Renal cortical epithelial cell (primary cell): ENCODE measurements at places on chromosomes 3 and 15.

DNA sequence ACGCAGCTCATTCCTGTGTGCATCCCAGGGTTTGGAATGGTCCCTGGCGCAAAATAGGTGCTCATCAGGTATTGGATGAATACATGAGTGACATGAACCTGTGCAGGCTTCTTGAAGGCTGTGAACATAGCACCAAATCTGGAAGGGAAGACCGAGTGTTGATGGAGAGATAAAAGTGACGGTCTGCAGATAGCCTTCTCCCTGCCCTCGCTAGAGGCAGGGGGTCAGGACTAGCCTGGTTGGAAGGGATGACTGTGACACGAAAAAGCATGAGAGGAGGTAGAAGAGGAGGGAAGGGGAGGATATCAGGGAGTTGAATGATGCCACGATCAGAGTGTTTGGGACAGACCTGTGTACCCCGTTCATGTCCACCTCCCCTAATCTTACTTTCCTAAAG is 267.1 kb downstream of the XXYLT1 start:
- no peak for DNase-seq

- DNase-seq, result peak; percentile 39
Measured at GRCh38 chr3:110799271-110799670, 272.3 kb upstream of the NECTIN3 start.

- DNase-seq, result no peak
Measured at GRCh38 chr15:101696829-101697228, 27.4 kb downstream of the TARS3 start.

GRCh38 chr3:152769523-152769922 is 65.4 kb upstream of the P2RY1 start:
- peak; percentile 18 for DNase-seq

GRCh38 chr3:8845641-8846040 is 76.2 kb upstream of the OXTR start:
- peak; percentile 61 for DNase-seq

DNA sequence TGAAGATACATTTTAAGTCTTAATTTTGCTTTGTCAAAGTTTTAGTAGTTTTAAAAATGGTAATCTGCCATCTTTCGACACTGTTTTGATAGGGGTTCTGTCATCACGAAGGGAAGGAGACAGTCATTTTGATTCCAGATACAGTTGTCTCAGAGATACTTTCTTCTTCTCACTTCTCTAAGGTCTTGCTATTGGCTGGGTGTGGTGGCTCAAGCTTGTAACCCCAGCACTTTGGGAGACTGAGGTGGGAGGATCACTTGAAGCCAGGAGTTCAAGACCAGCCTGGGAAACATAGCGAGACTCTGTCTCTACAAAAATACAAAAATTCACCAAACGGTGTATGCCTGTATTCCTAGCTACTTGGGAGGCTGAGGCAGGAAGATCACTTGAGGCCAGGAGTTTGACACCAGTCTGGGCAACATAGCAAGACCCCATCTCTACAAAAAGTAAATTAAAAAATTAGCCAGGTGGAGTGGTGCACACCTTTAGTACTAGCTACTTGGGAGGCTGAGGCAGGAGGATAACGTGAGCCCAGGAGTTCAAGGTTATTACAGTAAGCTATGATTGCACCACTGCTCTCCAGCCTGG is 3.3 kb downstream of the RAB8B start:
- DNase-seq, result no peak

DNA sequence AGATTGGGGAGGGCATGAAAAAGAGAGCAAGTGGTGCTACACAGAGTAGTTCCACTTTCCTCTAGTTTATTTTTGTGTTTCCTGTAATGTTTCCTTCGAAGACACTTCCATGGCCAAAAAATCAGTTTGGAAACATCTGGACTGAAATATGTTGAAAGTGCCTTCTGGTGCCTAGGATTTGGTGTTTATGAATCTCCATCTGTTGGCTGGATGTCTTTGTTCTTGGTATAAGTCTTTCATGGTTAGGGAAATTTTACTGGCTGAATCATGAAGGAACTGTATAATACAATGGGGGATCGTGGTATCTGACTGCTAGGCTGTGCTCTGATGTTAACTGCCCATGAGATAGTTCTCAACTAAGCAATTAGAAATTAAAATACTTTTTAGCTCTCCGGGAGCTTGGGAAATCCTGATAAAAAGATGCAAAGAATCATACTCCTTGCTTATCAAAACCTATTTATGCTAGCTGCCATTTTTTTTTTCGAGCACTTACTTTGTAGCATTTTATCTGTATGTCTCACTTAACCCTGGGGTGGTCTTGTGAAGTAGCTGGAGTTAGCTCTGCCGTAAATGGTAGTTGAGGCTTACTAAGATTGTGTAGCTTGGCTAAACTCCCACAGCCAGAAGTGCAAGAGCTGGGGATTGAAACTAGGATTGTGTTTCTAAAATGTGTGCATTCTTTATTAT is 21.9 kb downstream of the AKAP13 start:
- DNase-seq, result no peak

DNA sequence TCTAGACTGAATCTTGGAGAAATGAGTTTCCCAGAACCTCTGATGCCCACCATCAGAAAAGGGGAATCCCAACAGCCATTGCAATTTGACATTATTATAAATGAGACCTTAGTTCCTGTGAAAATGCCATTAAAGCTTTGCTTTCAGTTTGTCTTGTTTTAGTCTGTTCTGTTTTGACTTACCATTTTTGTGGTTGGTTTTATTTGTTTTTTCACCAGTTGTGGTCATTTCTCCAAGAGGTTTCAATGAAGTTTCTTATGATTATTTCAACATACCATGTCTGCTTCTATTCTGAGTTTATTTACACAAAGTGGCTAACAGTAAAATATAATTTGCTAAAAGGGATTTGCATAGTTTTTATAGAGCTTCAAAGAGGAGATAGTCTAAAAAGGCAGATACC is 175.0 kb upstream of the MCTP2 start:
- no peak for DNase-seq

- DNase-seq, result peak; percentile 84
Measured at GRCh38 chr3:58336135-58336882, 3.6 kb downstream of the PXK start.

- DNase-seq, result no peak
Measured at GRCh38 chr3:187802928-187803259, 57.6 kb upstream of the BCL6 start.

DNA sequence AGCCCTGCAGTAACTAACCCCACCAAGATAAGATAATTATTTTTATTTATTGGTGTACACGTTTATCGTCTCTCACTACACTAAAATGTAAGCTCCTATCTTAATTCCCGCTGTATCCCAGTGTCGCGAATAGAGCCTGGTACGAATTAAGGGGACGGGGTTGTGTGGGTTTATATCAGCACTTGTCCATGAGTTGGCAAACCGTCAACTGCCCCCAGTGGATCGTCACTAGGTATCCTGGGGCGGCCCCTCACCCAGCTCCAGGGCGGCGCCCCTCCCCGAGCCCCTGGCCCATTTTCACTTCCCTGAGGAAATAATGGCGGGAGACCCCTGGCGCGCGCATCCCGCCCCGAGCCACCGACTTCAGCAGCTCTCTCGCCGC is 465 bp downstream of the RUVBL1 start:
- DNase-seq, result no peak

DNA sequence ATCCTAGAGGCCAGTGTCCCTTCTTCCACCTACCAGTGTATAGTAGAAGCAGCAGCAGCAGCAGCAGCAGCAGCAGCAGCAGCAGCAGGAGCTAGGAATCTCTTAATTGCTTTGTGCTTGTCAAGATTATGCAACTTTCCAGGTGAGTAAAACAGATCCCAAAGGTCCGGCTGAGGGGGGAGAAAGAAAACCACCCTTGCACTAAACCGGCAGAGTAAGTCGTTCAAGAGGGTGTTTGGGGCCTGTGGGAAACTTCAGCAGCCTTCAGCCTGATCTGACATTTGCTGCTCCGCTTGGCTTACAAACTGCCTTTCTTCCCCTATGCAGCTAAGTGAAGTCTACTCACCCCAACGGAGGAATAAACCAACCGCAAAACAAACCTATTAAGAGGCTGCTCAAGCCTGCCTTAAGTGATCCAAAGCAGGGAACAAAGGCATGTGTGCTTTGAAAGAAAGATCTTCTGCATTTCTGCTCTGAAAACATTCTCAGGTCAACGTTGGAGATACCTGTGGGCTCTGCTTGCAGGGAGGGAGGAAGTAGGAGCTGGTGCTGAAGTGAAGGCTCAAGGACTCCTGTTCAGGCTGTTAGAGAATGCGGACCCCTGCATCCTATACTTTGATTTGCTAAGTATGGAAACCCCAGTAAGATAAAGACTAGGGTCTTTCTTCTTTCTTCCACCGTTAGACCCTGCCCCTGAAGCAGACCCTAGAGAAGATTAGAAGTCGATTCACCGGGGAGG is 35.7 kb upstream of the DLG1 start:
- DNase-seq, result peak; percentile 79

DNA sequence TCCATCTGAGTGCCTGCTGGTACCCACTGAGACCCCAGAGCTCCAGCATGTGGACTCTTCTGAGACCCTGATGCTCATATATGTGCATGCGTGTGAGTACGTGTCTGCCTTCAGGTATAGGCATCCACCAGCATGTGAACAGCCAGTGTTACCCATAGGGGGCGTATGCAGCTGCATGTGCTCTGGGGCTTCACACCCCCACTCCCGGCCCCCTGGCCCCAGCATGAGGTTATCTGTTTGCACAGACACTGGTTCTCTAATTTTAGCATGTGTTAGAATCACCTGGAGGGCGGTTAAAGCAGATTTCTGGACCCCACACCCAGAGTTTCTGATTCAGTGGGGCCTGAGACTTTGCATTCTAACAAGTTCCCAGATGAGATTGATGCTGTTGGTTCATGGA is 824 bp upstream of the CILP start:
- no peak for DNase-seq

GRCh38 chr15:93072011-93072410 is 17.0 kb downstream of the RGMA start:
- no peak for DNase-seq

DNA sequence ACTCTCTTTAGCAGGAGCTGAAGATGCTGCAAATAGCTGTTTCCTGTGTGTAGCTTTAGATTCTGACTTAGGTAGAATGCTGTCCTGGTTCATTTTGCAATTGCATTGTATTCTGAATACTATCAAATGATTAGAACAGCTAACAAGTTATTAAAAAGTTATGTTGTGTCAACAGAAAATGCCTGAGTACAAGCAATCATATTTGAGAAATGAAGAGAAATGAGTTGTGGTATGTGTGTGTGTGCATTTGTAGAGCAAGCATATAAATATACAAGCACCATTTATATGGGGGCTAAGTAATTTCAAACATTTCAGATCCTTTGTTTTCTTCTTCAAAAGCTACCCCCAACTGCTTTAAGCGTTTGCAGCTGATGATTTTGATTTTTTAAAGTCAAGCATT is 7.8 kb downstream of the ZIC1 start:
- no peak for DNase-seq

DNA sequence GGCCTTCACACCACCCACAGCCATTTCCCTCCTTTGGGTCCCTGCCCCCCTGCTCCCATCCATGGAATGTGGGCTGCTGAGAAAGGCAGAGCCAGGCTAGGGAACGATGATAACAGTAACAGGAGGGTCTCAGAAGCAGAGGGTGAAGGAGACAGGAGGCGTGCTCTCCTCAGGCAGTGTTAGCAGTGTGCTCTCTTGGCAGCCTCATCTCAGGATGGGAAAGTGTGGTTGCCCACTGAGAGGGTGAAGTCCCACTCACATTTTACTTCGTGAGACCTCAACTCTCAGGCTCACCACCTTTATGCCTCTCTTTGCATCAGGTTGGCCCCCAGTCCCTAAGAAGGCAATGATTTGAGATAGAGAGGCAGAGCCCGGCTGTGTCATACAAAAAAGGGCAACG is 24.5 kb downstream of the TIGIT start:
- DNase-seq, result no peak

GRCh38 chr3:12303993-12304392 is 15.1 kb downstream of the PPARG start:
- no peak for DNase-seq

DNA sequence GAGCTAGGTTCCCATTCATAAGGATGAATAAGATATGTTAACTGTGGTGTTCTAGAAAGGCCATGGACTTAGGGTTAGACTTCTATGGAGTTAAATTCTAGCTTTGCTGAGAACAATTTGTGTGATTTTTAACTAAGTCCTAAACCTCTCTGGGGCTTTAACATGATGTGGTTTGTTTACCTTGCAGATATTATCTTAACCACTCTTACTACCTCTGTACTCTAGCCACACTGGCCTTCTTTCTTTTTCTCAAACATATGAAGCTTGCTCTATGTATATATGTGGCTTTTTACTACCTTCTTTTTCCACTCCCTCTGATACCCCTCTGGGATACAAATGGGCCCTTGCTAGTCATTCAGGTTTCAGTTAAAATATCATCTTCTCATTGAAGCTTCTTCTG is 108.4 kb downstream of the ZNF609 start:
- DNase-seq, result no peak

DNA sequence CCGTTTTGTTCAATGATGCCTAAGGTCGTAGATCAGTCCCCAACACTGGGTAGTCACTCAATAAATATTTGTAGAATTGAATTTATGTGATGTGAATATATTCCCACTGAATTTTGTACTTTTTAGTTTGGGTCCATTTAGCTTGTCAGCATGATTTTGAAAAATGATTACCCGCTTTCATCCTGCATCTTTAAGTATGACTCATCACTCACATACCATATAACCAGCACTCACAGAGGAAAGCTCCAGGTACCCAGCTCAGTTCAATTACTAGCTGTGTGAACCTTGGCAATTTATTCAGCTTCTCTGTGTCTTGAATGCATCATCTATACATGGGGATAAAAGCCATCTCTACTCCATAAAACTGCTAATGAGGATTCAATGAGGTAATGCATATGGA is 2.2 kb upstream of the MLF1 start:
- DNase-seq, result no peak

GRCh38 chr3:14663396-14664135 is 11.4 kb upstream of the C3orf20 start:
- no peak for DNase-seq

DNA sequence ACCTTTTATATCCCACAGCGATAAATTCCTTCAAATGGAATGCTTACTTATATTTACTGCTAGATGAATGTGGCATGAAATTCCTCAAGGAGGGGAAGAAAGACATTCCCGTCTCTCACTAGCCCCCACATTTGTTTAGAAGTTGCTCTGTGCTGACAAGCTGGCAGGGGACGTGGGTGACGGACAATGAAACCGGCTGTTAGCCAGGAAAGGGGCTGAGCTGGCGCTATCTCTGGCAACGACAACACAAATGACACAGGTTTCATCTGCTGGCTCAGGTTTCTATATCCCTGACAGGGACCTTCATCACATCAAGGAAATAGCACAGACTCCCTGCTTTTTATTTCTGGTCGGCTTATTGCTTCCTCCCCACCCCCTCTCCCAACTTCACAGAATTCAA is 15.8 kb downstream of the RUVBL1 start:
- DNase-seq, result no peak

DNA sequence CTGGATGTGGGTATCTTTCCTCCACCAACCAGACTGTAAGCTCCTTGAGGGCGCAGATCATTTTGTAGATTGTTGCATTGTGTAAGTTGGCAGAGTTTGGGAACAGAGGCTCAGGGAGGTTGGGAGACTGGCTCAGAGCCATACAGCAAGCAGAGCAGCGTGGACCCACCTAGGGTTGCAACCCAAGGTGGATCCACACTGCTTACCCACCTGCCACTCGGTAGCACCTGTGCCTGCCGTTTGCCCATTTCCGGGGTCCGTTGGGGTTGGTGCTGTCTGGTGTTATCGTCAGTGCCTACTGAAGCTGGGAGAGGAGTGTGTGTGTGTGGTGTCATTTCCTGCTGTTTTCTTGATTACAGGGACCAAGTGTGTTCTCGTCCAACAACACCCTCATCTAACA is 19.0 kb downstream of the SMAD6 start:
- DNase-seq, result no peak
